Pancreas (tissue), 10 donors: ENCODE measurements at places on chromosomes 11 and 22. TPM values are rescaled to one million over a fixed set of nuclear protein-coding genes. Genes with fewer than 3 reads are reported as not detected.

The LGALS12 gene
- total RNA-seq, result 0.13 TPM

The SF3B2 gene
- total RNA-seq, result 99.4 TPM

The CCS gene
- 31.7 TPM for total RNA-seq

The CNIH2 gene
- total RNA-seq, result 1.0 TPM

The OR52I2 gene
- total RNA-seq, result not detected

The SHANK2 gene
- 25.9 TPM for total RNA-seq

The GGT1 gene
- total RNA-seq, result 33.8 TPM

The GAL3ST3 gene
- 0.20 TPM for total RNA-seq

The ARHGAP20 gene
- total RNA-seq, result 0.06 TPM

The TNNT3 gene
- total RNA-seq, result 1.3 TPM

The BEST1 gene
- total RNA-seq, result 0.43 TPM

The MB gene
- total RNA-seq, result 0.58 TPM

The SLC25A18 gene
- 0.09 TPM for total RNA-seq

The OR4C5 gene
- not detected for total RNA-seq

The CALCA gene
- not detected for total RNA-seq

The DSCAML1 gene
- 1.3 TPM for total RNA-seq

The LAMTOR1 gene
- 36.2 TPM for total RNA-seq

The FLRT1 gene
- 0.16 TPM for total RNA-seq

The C11orf52 gene
- total RNA-seq, result 13.0 TPM

The ATXN10 gene
- total RNA-seq, result 61.9 TPM

The FAM180B gene
- not detected for total RNA-seq

The HYLS1 gene
- 1.5 TPM for total RNA-seq

The APOBEC3H gene
- total RNA-seq, result not detected

The SLC22A25 gene
- not detected for total RNA-seq

The POU2AF3 gene
- total RNA-seq, result 2.1 TPM

The NRIP3 gene
- total RNA-seq, result 0.16 TPM

The DNAJB7 gene
- not detected for total RNA-seq

The PGA3 gene
- not detected for total RNA-seq

The SLC22A12 gene
- total RNA-seq, result not detected

The SDF2L1 gene
- total RNA-seq, result 24.0 TPM

The OVOL1 gene
- 1.6 TPM for total RNA-seq

The CSKMT gene
- total RNA-seq, result 7.3 TPM

The RHOD gene
- total RNA-seq, result 17.7 TPM

The PAMR1 gene
- 1.3 TPM for total RNA-seq

The CLTCL1 gene
- total RNA-seq, result 2.3 TPM

The CHEK1 gene
- 3.0 TPM for total RNA-seq

The IFITM10 gene
- 0.28 TPM for total RNA-seq

The GALNT18 gene
- total RNA-seq, result 5.0 TPM

The PATE4 gene
- not detected for total RNA-seq

The ELFN2 gene
- 1.6 TPM for total RNA-seq

The SLC25A1 gene
- total RNA-seq, result 35.0 TPM

The DNHD1 gene
- 3.2 TPM for total RNA-seq

The ZNF408 gene
- total RNA-seq, result 2.8 TPM

The CDON gene
- 6.4 TPM for total RNA-seq

The PRODH gene
- total RNA-seq, result 1.4 TPM

The CDC45 gene
- 0.90 TPM for total RNA-seq

The ZNF215 gene
- 2.7 TPM for total RNA-seq

The RASSF10 gene
- total RNA-seq, result not detected

The ABCG4 gene
- not detected for total RNA-seq

The ANO5 gene
- total RNA-seq, result 3.7 TPM

The OR8D4 gene
- total RNA-seq, result 0.16 TPM

The GPR83 gene
- total RNA-seq, result not detected

The SLC29A2 gene
- 4.5 TPM for total RNA-seq

The OR4C15 gene
- total RNA-seq, result not detected

The SLC22A24 gene
- total RNA-seq, result not detected
